Stimulated activated CD8-positive, alpha-beta memory T cell treated with anti-CD3 and anti-CD28 coated beads, Interleukin-15, amount 100 ng/mL, for 4 hours (primary cell): ENCODE measurements at places on chromosomes 16 and 17.

- DNase-seq, result no peak
Observed at GRCh38 chr16:70674221-70675014, 11.4 kb downstream of the MTSS2 start.

GRCh38 chr17:58335779-58336455 lies 7.3 kb upstream of the TSPOAP1 start:
- no peak for DNase-seq

DNA sequence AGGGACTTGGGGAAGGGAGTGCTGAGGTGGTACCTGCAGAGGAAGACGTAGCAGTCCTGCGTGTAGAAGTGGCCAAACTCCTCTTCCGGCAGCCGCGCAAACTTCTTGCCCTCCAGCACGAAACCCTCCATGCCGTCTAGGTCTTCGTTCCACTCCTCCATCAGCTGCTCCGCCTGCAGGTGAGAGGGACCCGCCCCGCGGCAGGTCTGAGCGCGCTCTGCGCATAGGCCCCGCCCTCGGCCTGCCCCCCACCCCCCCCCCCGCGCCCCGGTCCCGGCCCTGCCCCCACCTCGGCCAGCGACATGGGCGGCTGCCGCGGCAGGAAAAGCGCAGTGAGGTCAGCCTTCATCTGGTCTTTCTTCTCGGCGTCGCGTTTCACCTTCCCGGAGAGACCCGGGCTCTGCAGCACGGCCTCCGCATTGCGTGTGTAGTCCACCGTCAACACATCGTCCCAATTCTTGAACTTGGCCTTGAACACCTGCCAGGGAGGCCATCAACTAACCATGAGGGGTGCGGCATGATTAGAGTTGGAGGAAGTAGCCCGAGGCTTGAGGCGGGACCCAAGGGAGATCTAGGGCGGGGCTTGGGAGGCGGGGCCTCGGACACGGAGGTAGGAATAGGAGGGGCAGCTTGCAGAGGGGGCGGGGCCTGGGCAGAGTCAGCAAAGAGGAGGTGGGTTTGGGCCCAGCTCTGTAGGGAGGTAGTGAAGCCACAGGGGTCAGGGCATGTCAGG lies 11.5 kb downstream of the FLII start:
- DNase-seq, result no peak

DNA sequence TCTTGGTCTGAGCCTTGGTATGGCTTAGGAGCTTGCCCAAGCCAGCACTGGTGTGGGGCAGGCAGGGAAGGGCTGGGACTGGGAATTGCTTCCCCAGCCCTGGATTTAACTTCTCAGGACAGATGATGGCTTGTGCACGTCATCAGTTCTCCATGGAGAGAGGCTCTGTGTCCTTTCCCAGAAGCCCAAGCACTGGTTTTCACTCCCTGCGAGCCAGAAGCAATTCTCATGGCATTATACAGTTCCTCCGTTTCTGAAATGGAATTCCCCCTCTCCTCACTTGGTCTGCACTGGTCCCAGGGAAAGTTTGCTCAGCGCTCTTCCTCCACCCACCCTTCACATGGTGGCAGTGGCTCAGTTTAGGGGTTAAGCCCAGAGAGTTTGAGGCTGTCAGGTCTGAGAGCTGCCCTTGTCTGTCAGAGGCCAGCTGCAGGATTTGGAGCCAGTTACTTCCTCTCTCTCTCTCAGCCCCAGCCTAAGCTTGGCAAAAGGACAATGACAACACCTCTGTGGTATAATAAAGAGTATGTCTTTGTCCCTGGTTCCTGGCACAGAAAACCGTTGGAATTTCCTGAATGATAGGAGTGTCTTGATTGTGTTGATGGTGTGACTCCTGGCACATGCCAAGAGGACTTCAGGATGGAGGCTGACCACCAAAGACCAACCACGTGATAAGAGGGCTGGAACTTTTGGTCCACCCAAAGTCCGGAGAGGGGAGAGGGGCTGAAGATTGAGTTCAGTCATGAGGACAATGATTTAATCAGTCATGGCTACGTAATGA lies 219.6 kb upstream of the TNRC6C start:
- no peak for DNase-seq

GRCh38 chr17:2262135-2262587 lies 41.4 kb downstream of the SMG6 start:
- DNase-seq, result no peak

DNA sequence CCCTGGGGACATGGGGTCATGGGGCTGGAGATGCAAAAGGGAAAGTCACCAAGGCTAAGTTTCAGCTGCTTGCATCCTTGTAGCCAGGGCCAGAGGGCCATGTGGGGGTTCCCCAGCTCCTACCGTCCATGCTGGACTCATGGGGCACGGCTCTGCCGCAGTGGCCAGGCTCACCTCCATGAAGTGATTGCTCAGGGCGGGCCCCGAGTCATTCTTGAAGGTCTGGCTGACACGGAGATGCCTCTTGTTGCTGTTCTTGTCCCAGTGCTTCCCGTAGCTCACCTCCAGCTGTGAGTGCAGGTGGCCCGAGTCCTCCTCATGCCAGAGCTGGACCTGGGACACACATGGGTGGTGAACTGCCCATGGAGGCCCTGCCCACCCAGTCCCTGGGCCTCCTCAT lies 114.5 kb downstream of the RMI2 start:
- no peak for DNase-seq

GRCh38 chr16:1979271-1980029 lies 1.8 kb downstream of the NOXO1 start:
- no peak for DNase-seq

- DNase-seq, result no peak
Observed at GRCh38 chr17:22492331-22492730, 800.0 kb downstream of the KCNJ18 start.

GRCh38 chr17:69713815-69714214 lies 299.3 kb downstream of the MAP2K6 start:
- DNase-seq, result no peak

- no peak for DNase-seq
Observed at GRCh38 chr17:57106107-57106835, 21.2 kb downstream of the AKAP1 start.

DNA sequence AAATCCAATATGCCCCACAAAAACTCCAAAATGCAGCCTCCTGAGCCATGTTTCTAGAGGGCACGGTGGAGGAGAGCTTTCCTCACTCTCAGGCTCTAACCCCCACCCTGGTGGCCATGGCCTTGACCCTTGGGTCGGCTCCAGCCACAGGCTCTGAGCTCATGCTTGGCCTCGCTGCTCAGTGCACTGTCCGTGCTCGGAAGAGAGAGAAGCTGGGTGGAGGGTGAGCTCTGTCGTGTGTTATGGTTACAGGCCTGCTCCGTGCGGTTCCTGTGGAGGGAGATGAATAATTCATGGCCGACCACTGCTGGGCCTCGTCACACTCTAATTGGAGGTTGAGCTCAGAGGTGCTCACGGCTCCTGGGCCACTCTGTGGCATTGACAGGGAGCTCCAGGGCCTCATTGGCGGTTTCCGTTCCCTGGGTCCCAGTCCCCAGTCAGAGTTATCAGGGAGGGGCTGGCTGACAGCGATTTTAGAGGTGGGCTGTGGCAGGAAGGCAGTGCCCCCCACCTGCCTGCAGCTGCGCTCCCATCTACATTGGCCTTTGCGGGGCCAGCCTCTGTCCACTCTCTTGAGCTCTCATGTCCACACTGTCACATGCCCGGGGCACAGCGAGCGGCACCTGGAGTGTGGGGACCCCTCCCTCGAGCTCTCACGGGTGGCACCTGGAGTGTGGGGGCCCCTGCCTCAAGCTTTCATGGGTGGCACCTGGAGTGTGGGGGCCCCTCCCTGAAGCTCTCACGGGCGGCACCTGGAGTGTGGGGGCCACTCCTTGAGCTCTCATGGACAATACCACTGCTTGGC lies 24.9 kb downstream of the ACSF3 start:
- DNase-seq, result no peak

DNA sequence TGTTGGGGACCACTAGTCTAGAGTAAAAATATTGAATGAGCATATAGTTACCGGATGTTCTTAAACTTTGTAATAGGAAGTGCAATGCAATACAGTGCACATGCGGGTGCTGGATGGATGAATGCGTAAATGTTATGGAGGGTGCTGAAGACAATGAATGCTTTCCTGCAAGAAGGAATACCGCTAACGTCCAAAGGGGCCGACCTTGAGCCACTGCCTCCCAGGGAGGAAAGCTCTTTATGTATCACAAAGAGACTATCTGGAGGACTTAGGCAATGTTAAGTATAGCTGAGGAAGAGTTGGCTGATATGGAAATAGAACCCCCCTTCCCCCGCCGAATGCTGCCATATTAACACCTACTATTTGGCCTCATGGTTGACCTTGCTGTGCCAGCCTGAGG lies 27.5 kb upstream of the SHCBP1 start:
- DNase-seq, result no peak

- DNase-seq, result no peak
Observed at GRCh38 chr16:67404740-67405226, 11.5 kb upstream of the TPPP3 start.

- no peak for DNase-seq
Observed at GRCh38 chr17:16900288-16900882, 71.5 kb downstream of the TNFRSF13B start.

- DNase-seq, result no peak
Observed at GRCh38 chr16:84284154-84284722, 10.4 kb upstream of the WFDC1 start.

- DNase-seq, result no peak
Observed at GRCh38 chr17:9475101-9475658, 100.4 kb downstream of the STX8 start.

- DNase-seq, result no peak
Observed at GRCh38 chr17:66661411-66662256, 173.3 kb upstream of the CACNG5 start.

GRCh38 chr16:60712144-60712543 lies 1324.1 kb downstream of the CDH8 start:
- DNase-seq, result no peak

DNA sequence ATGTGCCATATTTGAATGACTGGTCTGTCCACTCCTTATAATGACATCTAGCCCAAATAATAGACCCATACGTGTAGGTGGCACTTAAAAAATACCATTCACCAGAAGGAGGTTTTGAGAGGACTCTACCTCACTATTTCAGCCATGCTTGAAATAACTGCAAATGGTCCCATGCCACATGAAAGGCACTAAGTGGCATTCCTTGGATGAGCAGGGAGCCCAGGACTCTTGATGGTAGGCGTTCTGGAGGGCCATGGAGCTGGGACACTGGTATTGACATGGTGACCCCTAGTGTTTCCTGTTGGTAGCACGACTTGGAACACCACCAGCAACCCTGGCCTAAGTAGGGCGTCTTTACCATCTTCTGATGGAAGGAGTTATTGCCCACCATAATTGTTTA lies 148.7 kb upstream of the ZFHX3 start:
- DNase-seq, result no peak

- DNase-seq, result no peak
Observed at GRCh38 chr16:85573696-85574641, 39.2 kb upstream of the GSE1 start.

DNA sequence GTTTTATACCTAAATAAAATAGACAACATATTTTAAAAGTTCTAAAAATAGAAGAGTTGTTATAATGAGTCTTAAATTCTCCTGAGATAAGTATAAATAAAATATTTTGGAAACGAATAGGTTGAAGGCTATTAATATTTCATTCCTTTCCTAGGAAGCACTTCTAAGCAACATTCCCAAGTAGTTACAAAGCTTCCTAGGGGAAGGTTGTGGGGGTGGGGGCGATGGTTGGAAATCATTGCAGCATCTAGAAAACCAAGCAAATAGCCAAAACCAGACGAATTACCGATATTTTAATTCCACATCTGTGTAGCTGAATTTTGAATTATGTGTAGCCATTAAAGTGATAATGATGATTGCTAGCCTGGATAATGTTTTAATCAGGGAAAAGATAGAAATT lies 26.9 kb downstream of the PTRH2 start:
- no peak for DNase-seq

GRCh38 chr16:77111056-77111565 lies 79.9 kb upstream of the MON1B start:
- no peak for DNase-seq

DNA sequence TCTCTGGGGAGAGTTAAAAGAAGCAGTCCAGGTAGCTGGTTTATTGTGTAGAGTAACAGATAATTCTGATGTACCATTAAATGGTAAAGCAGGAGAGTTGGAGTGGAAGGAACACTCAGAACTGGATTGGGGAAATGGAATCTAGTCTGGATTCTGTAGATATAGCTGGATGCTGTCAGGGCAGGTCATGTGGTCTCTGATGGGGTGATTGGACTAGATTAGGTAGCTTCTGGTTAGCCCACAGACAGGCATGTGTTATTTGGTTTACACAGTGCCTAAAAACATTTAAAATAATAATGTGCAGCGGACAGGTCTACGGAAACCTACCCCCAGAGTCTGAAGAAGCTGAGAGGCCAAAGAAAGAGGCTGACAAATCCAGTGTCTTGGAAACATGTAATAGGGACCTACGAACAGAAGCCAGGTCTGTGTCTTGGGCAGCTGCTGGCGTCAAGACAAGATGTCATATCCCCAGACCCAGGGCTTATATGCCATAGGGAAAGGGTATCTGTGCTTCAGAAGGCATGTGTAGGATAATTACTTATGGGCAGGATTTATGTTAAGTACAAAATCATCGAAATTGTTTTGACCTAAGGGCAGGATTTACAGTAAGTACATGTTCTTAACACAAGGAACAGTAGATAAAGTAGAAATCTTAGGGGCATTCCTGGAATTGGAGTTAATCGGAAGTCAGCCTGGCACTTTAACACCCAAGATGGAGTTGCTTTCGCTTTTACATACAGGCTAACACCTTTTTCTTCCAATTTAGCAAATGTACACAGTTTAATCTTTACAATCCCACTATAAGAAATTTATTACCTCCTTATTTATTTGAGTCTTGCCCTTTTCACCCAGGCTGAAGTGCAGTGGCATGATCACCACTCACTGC lies 12.4 kb downstream of the LUC7L3 start:
- DNase-seq, result no peak
